ENCODE measurements at places on chromosomes 3 and 15. TPM values are rescaled to one million over a fixed set of nuclear protein-coding genes. Genes with fewer than 3 reads are reported as not detected.
A peak's percentile ranks its signal among the peaks of the same experiment; 100 is the strongest.

The CCR9 gene
- total RNA-seq = not detected

GRCh38 chr3:45560281-45560971 is 34.1 kb upstream of the LIMD1 start:
- peak; percentile 85 for DNase-seq

The C3orf85 gene
- not detected for total RNA-seq

DNA sequence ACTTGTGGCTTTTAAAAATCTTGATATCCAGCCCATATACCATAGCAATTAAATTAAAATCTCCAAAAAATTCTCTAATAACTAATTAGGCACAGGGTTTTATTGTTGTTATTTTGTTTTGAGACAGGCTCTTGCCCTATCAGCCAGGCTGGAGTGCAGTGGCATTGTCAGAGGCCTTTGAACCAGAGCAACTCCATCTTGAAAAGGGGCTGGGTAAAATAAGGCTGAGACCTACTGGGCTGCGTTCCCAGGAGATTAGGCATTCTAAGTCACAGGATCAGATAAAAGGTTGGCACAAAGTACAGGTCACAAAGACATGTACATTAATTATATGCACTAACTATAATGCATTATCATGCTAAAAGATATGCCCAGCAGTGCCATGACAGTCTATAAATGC is 31.2 kb upstream of the ACP3 start:
- DNase-seq = no peak

- DNase-seq = no peak
Measured at GRCh38 chr3:159951540-159951939, 37.1 kb upstream of the IL12A start.

DNA sequence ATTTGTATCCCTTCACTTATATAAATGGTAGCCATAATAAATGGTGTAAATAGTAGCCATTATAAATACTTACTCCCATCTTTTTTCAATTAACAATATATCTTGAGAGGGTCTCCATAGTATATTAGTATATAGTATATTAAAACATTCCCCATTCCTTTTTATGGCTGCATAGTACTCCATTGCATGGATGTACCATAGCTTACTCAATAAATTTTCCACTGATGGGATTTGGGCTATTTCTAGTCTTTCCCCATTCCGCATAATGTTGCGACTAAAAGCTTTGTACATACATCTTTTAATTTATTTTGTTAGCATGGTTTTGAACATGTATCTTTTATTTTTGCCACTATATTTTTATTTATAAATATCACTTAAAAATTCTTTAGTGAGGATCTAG is 366.3 kb downstream of the IL20RB start:
- DNase-seq = no peak

DNA sequence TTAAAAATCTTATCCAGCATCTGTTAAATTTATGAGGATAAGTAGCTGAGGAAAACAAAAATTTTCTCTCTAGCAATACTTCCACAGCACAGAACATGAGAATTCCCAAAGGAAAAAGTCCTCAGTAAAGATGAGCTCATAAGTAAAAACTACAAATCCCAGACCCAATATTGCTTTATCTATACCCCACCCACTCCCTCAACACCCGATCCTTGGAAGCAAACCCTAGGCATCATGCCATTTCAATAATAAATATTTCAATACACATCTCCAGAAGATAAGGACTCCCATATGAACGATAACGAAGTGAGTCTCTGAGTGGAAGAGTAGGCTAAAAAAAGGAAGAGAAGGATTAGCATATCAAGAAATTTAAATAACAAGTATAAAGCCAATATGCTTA is 8.3 kb upstream of the PRR20G start:
- no peak for DNase-seq

The ESYT3 gene
- 1.0 TPM for total RNA-seq

The ZNF502 gene
- 4.3 TPM for total RNA-seq

DNA sequence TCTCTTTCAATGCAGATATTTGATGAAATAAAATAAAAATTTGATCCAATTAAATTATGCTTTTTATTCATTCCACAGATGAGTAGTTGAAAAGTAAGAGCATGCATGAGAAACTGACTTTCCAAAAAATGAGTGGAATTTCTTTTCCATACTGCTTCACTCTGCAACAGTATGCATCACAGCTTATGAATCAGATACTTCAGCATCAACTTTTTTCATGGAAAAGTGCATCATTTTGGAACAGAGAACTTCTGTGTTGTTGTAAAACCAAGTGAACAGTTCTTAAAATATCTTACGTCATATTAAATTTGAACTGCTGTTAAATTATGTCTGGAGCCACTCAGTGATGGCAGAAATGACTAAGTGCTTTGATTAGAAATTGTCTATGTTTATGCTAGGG is 16.7 kb upstream of the SLC7A14 start:
- no peak for DNase-seq

The CCDC66 gene
- total RNA-seq = 11.4 TPM

DNA sequence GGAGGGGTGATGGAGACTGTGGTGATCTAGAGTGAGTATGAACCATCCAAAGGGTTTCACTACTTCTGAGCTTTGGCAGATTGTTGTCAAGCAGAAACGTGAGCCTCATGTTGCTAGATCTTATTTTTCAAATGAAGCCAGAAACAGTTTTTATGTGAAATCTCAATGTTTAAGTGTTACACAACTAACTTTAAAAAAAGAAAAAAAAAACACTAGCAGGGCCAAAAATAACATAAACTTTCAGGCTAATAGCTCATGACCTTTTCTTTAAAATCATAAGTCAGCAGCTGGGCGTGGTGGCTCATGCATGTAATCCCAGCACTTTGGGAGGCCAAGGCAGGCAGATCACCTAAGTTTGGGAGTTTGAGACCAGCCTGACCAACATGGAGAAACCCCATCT is 2.1 kb upstream of the HTR3D start:
- DNase-seq = no peak

DNA sequence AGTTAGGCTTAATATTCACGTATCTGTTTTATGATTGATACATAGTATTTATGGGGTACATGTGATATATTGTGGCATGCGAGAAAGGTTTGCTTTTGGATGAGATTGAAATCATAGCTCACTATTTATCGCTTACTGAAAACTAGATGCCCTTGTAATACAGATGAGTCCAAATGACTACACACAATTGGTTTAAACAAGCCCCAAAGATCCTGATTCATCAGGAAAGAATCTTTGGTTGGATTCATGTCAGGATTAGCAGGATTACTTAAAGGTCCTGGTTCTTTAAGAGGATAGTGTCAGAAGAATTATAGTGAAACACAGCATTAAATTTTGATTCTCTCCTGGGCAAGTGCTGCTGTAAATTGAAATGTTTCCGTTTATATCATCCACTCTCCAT is 18.6 kb upstream of the AADAC start:
- peak; percentile 70 for DNase-seq

The DLL4 gene
- 0.17 TPM for total RNA-seq

The EAF2 gene
- total RNA-seq = 0.92 TPM

GRCh38 chr3:39294446-39295183 is 14.8 kb upstream of the CX3CR1 start:
- no peak for DNase-seq

- DNase-seq = no peak
Measured at GRCh38 chr15:66050264-66050663, 181.0 kb downstream of the RAB11A start.

DNA sequence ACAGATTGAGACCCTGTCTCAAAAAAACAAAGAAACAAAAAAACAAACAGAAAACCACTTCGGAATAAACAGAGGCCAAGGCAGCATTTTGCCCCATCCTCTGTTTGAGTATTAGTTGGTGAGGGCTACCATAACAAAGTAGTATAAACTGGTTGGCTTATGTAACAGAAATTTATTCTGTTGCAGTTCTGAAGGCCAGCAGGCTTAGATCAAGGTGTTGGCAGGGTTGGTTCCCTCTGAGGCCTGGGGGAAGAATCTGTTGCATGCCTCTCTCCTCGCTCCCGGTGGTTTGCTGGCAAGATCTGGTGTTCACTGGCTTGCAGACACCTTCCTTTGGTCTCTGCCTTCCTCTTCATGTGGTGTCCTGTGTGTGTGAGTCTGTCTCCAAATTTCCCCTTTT is 261.6 kb downstream of the PDZRN3 start:
- no peak for DNase-seq

DNA sequence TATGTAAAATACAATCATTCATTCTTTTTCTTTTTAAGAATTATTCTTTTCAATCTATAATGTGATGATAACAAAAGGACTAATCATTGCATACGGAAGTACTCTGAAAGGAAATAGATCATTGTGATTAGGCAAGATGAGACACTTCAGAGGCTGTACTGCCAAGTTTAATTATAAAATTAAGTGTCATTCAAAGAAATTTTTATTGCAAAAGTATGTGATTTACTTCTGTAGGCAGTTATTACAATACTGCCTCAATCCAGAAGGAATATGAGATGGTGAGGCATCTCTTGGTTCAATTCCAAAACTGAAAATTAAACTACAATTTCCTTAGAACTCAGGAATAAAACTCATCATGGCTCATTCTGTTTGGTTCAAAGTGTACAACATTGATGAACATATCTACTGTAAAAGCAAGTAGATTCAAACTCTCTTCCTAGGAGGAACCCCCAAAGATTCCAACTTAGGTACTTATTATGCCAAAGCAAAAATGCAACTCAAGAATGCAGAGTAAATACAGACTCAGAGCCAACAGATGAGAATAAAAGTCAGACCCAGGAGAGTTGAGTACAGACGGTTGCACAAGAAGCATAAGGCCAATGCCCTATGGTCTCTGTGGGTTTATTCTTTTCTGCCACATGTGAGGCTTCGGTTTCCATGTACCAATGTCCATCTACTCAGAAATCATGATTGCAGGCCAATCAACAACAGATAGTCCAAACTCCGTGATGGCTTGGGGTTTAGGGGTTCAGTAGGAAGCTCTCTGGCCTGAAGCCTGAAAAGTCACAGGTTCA is 118.5 kb upstream of the WNT5A start:
- peak; percentile 30 for DNase-seq

- DNase-seq = no peak
Measured at GRCh38 chr15:67537771-67538170, 4.7 kb upstream of the MAP2K5 start.

The TNFSF10 gene
- not detected for total RNA-seq

- DNase-seq = no peak
Measured at GRCh38 chr3:123694366-123695087, 109.7 kb upstream of the HACD2 start.

The GPR62 gene
- not detected for total RNA-seq

GRCh38 chr3:73280746-73281145 is 219.3 kb downstream of the EBLN2 start:
- peak; percentile 24 for DNase-seq

The OXNAD1 gene
- 8.0 TPM for total RNA-seq

DNA sequence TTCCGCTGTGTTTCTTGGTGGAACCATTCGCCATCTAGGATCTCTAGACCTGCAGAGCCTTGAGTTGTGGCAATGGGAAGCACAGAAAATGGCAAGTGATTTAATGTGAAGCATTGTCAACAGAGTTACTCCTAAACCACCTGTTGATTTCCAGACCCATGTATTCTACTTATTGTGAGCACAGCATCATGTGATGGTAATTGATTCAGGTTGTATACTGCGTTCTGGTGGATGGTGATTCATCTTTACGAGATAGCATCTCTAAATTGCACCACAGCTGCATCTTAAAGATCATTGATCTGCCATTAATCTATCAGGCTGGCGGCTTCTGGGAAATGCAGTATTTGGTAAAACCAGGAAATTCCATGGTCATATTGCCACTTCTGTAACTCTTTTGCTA is 7.4 kb downstream of the RTP4 start:
- no peak for DNase-seq

DNA sequence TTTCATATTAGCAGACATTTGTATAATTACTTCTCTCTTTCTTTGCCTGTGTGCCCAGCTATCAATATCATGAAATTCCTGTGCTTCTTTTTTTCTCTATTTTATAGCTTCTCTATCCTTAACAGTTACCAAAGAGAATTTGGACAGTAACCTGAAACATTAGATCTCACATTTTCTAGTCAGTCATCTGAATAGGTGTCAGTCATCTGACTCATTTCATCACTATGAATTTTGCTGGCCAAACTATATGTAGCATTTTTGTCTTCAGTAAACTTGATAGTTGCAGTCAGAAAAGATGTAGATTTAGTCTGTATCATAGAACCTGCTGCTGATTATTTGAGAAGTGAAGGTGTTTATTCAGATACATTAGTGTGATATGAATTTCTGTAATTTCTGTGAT is 52.6 kb downstream of the HMG20A start:
- DNase-seq = no peak

The CD86 gene
- not detected for total RNA-seq

DNA sequence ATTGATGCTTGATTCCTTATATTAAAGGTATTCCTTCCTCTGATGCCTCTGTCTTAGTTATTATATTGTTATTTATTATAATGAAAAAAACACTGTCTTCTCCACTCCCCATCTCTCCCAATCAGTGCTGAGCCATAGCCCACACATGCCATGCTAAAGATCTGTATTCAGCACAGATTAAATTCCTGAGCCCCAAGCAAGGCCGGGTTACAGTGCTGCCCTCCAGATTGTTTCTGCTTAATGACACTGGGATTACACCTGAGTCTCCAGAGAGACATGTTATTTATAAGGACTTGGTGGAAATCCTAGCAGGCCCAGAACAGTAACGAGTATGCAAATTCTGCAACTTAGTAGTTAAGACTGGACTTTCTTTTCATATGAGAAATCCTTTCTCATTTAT is 305.9 kb upstream of the UMPS start:
- no peak for DNase-seq

- no peak for DNase-seq
Measured at GRCh38 chr3:29568355-29568754, 287.5 kb downstream of the RBMS3 start.

- no peak for DNase-seq
Measured at GRCh38 chr3:72535772-72536171, 312.5 kb downstream of the SHQ1 start.

The CRYGS gene
- 1.7 TPM for total RNA-seq

DNA sequence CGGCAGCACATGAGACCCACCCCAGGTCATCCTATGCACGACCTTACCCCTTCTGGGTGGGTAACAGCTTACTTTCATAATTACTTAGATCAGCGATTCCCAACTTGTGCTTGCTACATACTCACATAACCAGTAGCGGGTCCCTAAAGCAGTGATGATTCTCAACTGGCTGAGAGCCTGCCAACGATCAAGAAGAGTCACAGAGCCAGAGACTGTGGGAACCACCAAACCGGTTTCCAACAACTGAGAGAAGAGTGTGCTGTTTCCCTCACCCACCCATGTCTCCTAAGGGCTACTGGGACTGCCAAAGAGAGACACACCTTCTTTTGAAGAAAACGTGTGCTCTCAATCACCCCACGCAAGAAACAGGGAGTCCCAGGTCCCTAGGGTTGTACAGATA is 12.0 kb upstream of the XXYLT1 start:
- DNase-seq = no peak

DNA sequence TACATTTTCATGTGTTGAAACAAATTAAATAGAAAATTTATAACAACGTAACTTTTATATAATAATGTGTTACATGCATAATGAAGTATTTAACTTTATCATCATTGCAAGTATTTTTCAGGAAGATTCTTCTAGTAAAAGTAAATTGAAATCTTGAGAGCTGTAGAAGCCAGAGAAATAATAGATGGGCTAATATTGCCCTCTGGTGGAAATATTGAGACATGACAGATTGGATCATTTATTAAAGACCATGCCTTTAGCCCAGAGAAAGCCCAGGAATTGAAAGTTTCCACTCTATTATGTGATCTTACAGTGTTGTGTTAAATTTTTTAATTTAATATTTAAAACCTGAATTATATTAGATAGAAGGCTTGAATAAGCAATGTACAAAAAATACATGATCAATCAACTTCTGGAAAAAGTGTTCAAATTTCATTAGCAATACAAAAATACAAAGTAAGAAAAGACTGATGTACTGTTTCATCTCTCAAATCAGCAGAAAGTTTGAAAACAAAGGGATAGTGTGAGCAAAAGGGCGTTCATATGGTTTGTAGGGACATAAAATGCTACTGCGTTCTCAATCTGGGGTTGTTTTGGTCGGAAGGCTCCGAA is 52.7 kb upstream of the SPTSSB start:
- DNase-seq = peak; percentile 32

The COL6A5 gene
- total RNA-seq = under 0.01 TPM
